ENCODE measurements at places on chromosomes 11 and 22. TPM values are rescaled to one million over a fixed set of nuclear protein-coding genes. Genes with fewer than 3 reads are reported as not detected.

The SYT13 gene
- not detected for total RNA-seq

The GLB1L2 gene
- total RNA-seq, result not detected

The TMEM123 gene
- total RNA-seq, result 263 TPM

The RIN1 gene
- 58.0 TPM for total RNA-seq

The OR52E8 gene
- total RNA-seq, result not detected

The MAP6 gene
- not detected for total RNA-seq

- H3K4me3 ChIP-seq, result no peak overlapping the region
- no peaks in the 10 kb centered on the region for H3K27me3 ChIP-seq
- no peak for DNase-seq
- no peak overlapping the region for H3K27ac ChIP-seq
Observed at GRCh38 chr22:20128902-20129746, 2.5 kb upstream of the ZDHHC8 start.

DNA sequence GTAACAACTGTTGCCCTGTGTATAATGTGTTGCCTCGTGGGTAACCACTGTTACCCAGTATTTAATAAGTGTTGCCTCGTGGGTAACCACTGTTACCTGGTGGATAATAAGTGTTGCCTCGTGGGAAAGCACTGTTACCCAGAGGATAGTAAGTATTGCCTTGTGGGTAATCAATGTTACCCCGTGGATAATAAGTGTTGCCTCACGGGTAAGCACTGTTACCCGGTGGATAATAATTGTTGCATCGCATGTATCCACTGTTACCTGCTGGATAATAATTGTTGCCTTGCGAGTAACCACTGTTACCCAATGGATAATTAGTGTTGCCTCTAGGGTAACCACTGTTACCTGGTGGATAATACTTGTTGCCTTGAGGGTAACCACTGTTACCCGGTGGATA, 17.1 kb upstream of the NXPE4 start:
- DNase-seq, result no peak
- H3K4me1 ChIP-seq, result no peaks in the 10 kb centered on the region
- H3K4me3 ChIP-seq, result no peak overlapping the region
- no peaks in the 10 kb centered on the region for H3K27me3 ChIP-seq
- no peaks in the 10 kb centered on the region for H3K36me3 ChIP-seq

GRCh38 chr11:45232341-45233080, 53.6 kb downstream of the SYT13 start:
- no peak for DNase-seq
- no peaks in the 10 kb centered on the region for H3K4me1 ChIP-seq
- no peak overlapping the region for H3K4me3 ChIP-seq
- no peaks in the 10 kb centered on the region for H3K27me3 ChIP-seq
- no peak overlapping the region for H3K27ac ChIP-seq

DNA sequence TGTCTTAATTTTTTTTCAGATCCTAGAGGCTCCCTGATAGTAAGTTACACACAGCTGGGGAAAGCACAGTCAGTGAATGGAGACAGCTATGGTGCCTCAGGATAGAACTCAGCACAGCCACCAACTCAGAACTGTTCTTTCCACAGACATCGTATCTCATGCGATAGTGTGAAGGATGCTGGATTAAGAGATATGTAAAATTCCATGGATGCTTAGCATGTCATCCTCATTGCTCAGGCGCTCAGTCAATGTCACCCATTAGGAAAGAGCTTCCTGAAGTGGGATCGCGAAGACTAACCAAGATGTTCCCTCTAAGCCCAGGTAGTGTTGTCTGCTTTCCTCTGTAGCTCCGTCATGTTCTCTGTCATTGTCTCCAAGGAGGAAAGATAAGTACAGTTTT, 1000.4 kb downstream of the OPCML start:
- H3K4me3 ChIP-seq, result no peak overlapping the region
- H3K27ac ChIP-seq, result no peak overlapping the region
- no peaks in the 10 kb centered on the region for H3K4me1 ChIP-seq
- no peaks in the 10 kb centered on the region for H3K36me3 ChIP-seq
- H3K27me3 ChIP-seq, result no peaks in the 10 kb centered on the region

- H3K4me3 ChIP-seq, result no peak overlapping the region
- no peaks in the 10 kb centered on the region for H3K4me1 ChIP-seq
- H3K27me3 ChIP-seq, result no peaks in the 10 kb centered on the region
- no peak overlapping the region for H3K27ac ChIP-seq
- no peaks in the 10 kb centered on the region for H3K36me3 ChIP-seq
Observed at GRCh38 chr11:132424433-132424832, 1054.0 kb downstream of the NTM start.

- no peaks in the 10 kb centered on the region for H3K4me1 ChIP-seq
- H3K27me3 ChIP-seq, result no peaks in the 10 kb centered on the region
- no peak overlapping the region for H3K4me3 ChIP-seq
Observed at GRCh38 chr11:118247041-118247440, 5.1 kb downstream of the MPZL3 start.

- H3K27ac ChIP-seq, result no peak overlapping the region
- H3K4me3 ChIP-seq, result no peak overlapping the region
- peaks cover 40% of the 10 kb centered on the region for H3K36me3 ChIP-seq
- peaks cover 16% of the 10 kb centered on the region for H3K4me1 ChIP-seq
Observed at GRCh38 chr22:41899992-41900651, 14.8 kb downstream of the SHISA8 start.

GRCh38 chr11:14094481-14095037, 132.0 kb downstream of the SPON1 start:
- H3K27me3 ChIP-seq, result no peaks in the 10 kb centered on the region
- H3K4me1 ChIP-seq, result peaks cover 7% of the 10 kb centered on the region
- no peak overlapping the region for H3K4me3 ChIP-seq
- H3K36me3 ChIP-seq, result no peaks in the 10 kb centered on the region
- H3K27ac ChIP-seq, result no peak overlapping the region

DNA sequence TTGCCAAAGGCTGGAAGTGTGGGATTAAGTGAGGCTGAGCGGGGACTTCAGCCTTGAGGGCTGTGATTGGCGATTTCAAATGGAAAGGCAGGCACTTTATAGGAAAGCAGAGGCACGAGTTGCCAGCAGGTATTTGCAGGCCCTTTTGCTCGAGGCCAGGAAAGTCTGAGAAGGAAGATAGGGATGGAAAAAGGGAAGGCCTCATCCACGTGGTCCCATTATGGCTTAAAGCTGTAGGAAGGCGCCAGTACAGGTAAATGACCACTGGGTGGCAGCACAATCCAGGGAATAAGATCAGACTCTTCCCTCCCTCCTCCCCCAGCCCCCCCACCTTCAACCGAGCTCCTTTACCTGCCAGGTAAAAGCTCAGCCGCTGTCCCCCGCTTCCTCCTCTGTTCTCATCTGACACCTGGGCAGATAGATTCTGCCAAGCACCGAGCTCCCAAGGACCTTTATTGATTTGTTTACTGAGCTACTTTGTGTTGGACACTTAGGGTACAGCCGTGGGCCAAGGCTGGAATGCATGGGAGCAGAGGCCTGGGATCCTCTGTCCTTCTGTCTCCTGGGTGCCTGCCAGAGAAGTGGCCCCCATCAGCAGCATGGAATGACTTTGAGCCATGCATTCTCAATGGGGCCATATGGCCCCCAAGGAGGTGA, 7.5 kb downstream of the P2RX3 start:
- no peak overlapping the region for H3K4me3 ChIP-seq
- no peaks in the 10 kb centered on the region for H3K27me3 ChIP-seq
- no peaks in the 10 kb centered on the region for H3K36me3 ChIP-seq
- DNase-seq, result peak; percentile 70
- H3K27ac ChIP-seq, result no peak overlapping the region

- no peak for DNase-seq
- no peaks in the 10 kb centered on the region for H3K36me3 ChIP-seq
- no peak overlapping the region for H3K27ac ChIP-seq
- H3K4me1 ChIP-seq, result no peaks in the 10 kb centered on the region
- no peak overlapping the region for H3K4me3 ChIP-seq
- H3K27me3 ChIP-seq, result no peaks in the 10 kb centered on the region
Observed at GRCh38 chr11:78790784-78791183, 216.1 kb upstream of the NARS2 start.

All from SJSA1 (cell line).